Activated CD4-positive, alpha-beta T cell treated with anti-CD3 and anti-CD28 coated beads, Interleukin-2, amount 10 ng/mL, durations not matched to agents 7 days and 5 days (primary cell): ENCODE measurements at places on chromosomes 13 and 19. TPM values are rescaled to one million over a fixed set of nuclear protein-coding genes. Genes with fewer than 3 reads are reported as not detected.

TEX30 gene
- total RNA-seq = 30.3 TPM

LGALS14 gene
- not detected for total RNA-seq

ZNF383 gene
- 12.4 TPM for total RNA-seq

GPR12 gene
- total RNA-seq = not detected
